ENCODE measurements at places on chromosomes 2 and 18. TPM values are rescaled to one million over a fixed set of nuclear protein-coding genes. Genes with fewer than 3 reads are reported as not detected.

The L3MBTL4 gene
- not detected for total RNA-seq

The CYTIP gene
- not detected for total RNA-seq

The CNDP1 gene
- total RNA-seq = not detected

The ABCB11 gene
- 0.02 TPM for total RNA-seq

The SMYD5 gene
- total RNA-seq = 59.0 TPM

The MYO3B gene
- not detected for total RNA-seq

The ASPRV1 gene
- total RNA-seq = 0.10 TPM

The ERCC3 gene
- total RNA-seq = 46.3 TPM

The IGFBP2 gene
- total RNA-seq = 90.1 TPM

The CD226 gene
- 0.15 TPM for total RNA-seq

The DYNAP gene
- not detected for total RNA-seq

The GALR1 gene
- total RNA-seq = not detected

The FRZB gene
- 0.06 TPM for total RNA-seq

The LDLRAD4 gene
- total RNA-seq = 1.5 TPM

The KIF1A gene
- 0.69 TPM for total RNA-seq

The CCBE1 gene
- 12.5 TPM for total RNA-seq

The C1QL2 gene
- total RNA-seq = 0.28 TPM

The SOX11 gene
- not detected for total RNA-seq

The FER1L5 gene
- not detected for total RNA-seq

The KRTCAP3 gene
- total RNA-seq = 0.90 TPM

The FAM161A gene
- total RNA-seq = 5.0 TPM

The C2orf81 gene
- 2.2 TPM for total RNA-seq

The CD8B2 gene
- total RNA-seq = not detected

The ST8SIA3 gene
- not detected for total RNA-seq

The NEU2 gene
- total RNA-seq = not detected

The ABI2 gene
- 71.5 TPM for total RNA-seq

The COPS8 gene
- 193 TPM for total RNA-seq

The ABCB6 gene
- 32.2 TPM for total RNA-seq

The TMEM17 gene
- total RNA-seq = 6.0 TPM

The RUFY4 gene
- total RNA-seq = not detected

The GPR155 gene
- total RNA-seq = 0.39 TPM

The CRACDL gene
- 2.3 TPM for total RNA-seq

The GKN2 gene
- 4.3 TPM for total RNA-seq

The NMUR1 gene
- not detected for total RNA-seq

The MC4R gene
- not detected for total RNA-seq

The PID1 gene
- 3.6 TPM for total RNA-seq

The STARD6 gene
- not detected for total RNA-seq

The SIX3 gene
- total RNA-seq = 1.6 TPM
